ENCODE measurements at places on chromosomes 2 and 18. TPM values are rescaled to one million over a fixed set of nuclear protein-coding genes. Genes with fewer than 3 reads are reported as not detected.

Gene ALPP
- total RNA-seq, result not detected

Gene DNAH7
- 0.99 TPM for total RNA-seq

Gene ABCG5
- not detected for total RNA-seq

Gene VSNL1
- 1.2 TPM for total RNA-seq

Gene CD8A
- not detected for total RNA-seq

Gene FHOD3
- total RNA-seq, result 3.1 TPM

Gene TGFA
- not detected for total RNA-seq

Gene PARD6G
- total RNA-seq, result 2.1 TPM

Gene GCFC2
- 7.7 TPM for total RNA-seq

Gene LTBP1
- 190 TPM for total RNA-seq

Gene MOCOS
- 9.0 TPM for total RNA-seq

Gene NRP2
- total RNA-seq, result 28.7 TPM

Gene TLX2
- not detected for total RNA-seq

Gene FN1
- 3,444 TPM for total RNA-seq

Gene UCN
- 1.2 TPM for total RNA-seq

Gene ATF2
- total RNA-seq, result 44.2 TPM

Gene SCN2A
- total RNA-seq, result 2.1 TPM

Gene MEIS1
- total RNA-seq, result 119 TPM

Gene RGPD3
- 0.17 TPM for total RNA-seq

Gene PROM2
- total RNA-seq, result 0.26 TPM

Gene TCF23
- total RNA-seq, result not detected

Gene ELOA2
- total RNA-seq, result not detected

Gene OSR1
- 17.7 TPM for total RNA-seq

Gene SH2D6
- total RNA-seq, result 2.1 TPM

Gene NFE2L2
- total RNA-seq, result 97.1 TPM

Gene CCDC102B
- total RNA-seq, result 35.3 TPM

Gene HOXD8
- total RNA-seq, result not detected
